Uterus (tissue), 4 donors: ENCODE measurements at places on chromosomes 3 and 15. TPM values are rescaled to one million over a fixed set of nuclear protein-coding genes. Genes with fewer than 3 reads are reported as not detected.

- DNase-seq = no peak
Observed at GRCh38 chr3:88930611-88931010, 176.8 kb upstream of the EPHA3 start.

HTR3E gene
- total RNA-seq = not detected

DNA sequence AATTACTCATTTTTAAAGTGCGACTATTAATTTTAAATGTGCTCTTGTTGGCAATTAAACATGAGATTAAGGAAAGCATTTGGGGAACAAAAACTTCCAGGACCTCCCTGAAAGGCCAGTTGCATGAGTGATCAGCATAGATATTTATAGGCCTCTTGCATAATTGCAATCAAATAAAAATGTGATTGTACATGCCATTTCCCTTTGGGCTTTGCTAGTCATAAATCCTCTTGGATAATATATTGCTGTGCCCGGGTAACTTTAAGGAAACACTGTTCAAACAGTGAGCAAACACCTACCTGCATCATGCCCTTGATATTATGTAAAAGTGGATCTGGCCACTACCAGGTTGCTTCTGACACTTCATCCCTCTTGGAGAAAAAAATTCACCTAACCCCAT, 239.1 kb downstream of the MCTP2 start:
- DNase-seq = no peak

- no peak for DNase-seq
Observed at GRCh38 chr3:14223595-14223994, 45.0 kb downstream of the LSM3 start.

GRCh38 chr3:17070161-17070959, 185.6 kb downstream of the PLCL2 start:
- DNase-seq = no peak

CLDN18 gene
- not detected for total RNA-seq

SPATA12 gene
- not detected for total RNA-seq

COL6A5 gene
- total RNA-seq = not detected

GRCh38 chr3:123349201-123349535, 99.7 kb downstream of the ADCY5 start:
- no peak for DNase-seq

DNA sequence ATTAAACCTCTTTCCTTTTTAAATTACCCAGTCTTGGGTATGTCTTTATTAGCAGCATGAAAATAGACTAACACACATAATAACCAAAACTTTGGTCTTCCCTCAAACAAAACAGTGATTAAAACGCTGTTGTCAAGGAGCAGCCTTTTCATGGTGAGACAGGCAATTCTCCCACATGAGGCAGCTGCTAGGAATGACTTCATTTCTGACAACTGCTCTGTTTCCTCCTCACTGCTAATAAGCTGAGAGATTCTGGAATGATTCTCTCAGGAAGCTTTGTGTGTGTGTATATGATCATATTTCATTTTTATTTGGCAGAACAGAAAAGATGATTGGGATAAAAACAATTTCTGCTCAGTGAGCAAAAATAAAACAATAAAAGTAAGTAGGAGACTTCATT, 580.6 kb upstream of the ADAMTS9 start:
- no peak for DNase-seq

DNA sequence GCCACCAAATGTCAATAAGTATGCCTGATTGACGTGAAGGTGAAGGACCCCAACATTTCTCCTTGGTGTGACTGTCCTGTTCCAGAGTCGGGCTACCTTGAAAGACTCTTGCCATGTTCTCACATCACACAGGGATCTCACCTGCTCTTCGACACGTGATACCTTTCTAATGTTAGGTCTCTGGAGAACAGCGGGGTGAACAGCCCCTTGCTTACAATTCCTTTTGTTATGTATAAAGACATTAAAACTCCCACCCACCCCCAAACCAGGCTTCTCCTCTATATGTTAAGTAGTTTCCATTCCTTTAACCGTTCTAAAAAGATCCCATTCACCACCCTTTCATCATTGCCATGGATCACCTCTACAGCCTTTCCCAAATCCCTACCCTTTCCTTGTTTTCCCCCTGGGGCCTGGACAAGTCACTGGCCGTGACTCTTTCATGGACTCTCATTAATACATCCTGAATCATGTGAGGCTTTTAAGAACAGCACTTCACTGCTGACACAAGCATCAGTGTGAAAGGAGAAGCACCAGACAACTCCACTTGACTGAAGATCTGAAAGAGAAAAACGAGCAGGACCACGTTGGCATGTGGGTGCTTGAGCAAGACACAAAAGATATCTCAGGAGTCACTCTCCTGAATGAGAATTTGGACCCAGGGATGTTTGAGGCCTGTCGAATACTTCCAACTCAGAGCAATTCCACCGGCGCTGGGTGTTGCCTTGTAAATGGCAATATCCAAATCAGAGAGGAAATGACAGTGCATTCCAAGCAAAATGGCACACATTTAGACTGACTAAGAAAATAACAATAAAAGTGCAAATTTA, 115.0 kb downstream of the FOXP1 start:
- DNase-seq = no peak

- DNase-seq = no peak
Observed at GRCh38 chr3:195808741-195809290, 2.9 kb downstream of the MUC4 start.

LXN gene
- 49.7 TPM for total RNA-seq

- DNase-seq = no peak
Observed at GRCh38 chr3:188279502-188280335, 125.8 kb downstream of the LPP start.

DNA sequence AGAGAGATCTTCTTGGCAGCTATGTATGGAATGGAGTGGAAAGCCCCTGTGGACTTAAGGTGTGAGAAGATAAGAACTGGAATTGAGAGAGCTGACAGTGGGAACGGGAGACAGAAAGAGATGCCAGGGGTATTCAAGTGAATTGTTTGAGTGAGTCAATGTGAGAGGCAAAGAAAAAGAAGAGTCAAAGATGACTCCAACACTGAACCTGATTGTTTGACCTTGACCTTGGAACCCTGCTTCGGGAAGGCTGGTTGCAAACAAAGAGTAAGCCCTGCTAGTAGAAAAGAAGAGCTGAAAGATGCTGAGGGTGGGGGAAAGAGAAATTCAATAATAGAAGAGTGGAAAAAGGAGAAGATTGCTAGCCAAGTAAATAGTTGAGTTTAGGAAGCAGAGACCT, 238.6 kb downstream of the BBX start:
- DNase-seq = no peak

DNA sequence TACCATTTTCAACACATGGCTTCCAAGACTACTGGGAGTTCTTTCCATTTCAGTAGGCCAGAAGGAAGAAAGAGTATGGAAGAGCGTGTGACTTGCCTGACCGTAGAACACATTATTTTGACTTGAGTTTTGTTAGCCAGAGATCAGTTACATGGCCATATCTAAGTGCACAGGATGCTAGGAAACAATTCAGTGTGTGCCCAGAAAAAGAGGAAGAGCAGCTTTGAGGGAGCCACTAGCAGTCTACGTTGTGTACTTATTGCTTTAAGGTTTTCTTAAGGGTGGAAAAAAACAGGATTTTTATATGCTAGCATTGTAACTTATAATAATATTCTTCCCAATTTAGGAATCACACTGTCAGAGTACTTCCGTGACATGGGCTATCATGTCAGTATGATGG, 44.1 kb upstream of the GRAMD1C start:
- DNase-seq = no peak

GRCh38 chr3:13138833-13139145, 65.6 kb upstream of the IQSEC1 start:
- no peak for DNase-seq

DNA sequence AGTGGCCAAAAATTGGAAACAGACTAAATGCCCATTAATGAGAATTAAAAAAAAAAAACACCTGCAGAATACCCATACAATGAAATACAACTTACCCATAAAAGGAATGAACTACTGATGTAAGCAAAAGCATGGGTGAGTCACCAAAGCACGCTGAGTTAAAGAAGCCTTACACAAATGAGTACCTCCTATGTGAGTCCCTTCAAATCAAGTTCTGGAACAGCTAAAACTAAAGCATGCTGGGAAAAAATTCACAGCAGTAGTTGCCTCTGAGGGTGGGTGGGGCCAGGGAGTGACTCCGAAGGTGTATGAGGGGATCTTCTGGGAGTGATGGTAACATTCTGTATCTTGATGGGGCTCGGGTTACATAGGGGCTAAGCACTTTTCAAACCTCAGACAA, 11.4 kb downstream of the MYO5C start:
- no peak for DNase-seq

DNA sequence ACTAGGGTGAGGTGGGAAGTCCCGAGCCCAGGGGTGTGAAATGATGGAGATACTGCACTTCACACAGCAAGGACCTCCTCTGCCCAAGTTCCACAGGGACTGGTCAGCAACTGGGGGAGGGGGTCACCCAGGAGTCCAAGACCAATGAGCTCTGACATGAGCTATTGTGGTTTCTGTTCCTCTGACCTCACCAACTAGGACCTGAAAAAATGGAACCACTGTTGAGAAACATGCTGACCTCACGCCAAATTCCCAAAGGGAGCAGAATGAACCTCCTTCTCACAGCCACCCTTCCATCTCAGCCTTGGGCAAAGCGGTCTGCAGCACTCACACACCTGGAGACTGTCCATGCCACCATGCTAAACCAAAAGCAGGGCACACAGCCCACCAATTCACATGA, 69.3 kb downstream of the LRIG1 start:
- no peak for DNase-seq

DNA sequence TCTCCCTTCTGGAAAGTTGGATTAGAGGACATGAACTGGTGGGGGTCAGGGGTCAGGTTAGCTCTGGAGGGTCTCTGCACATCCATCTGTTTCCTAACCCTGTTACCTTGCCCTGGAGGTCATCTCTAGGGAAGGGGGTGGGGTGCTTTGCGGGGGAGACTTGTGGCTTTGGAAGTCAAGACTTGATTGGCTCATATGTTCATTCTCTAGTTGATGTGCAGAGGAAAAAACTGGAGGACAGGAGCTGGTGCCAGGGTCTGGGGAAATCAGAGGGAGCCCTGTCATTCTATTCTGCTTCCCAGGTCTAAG, 42.9 kb upstream of the ROPN1 start:
- DNase-seq = peak; percentile 20
